Prostate gland (tissue), 2 donors: ENCODE measurements at places on chromosomes 11 and 22.
A peak's percentile ranks its signal among the peaks of the same experiment; 100 is the strongest.

- DNase-seq, result peak; percentile 88
Observed at GRCh38 chr11:353179-353873, 16.0 kb upstream of the B4GALNT4 start.

DNA sequence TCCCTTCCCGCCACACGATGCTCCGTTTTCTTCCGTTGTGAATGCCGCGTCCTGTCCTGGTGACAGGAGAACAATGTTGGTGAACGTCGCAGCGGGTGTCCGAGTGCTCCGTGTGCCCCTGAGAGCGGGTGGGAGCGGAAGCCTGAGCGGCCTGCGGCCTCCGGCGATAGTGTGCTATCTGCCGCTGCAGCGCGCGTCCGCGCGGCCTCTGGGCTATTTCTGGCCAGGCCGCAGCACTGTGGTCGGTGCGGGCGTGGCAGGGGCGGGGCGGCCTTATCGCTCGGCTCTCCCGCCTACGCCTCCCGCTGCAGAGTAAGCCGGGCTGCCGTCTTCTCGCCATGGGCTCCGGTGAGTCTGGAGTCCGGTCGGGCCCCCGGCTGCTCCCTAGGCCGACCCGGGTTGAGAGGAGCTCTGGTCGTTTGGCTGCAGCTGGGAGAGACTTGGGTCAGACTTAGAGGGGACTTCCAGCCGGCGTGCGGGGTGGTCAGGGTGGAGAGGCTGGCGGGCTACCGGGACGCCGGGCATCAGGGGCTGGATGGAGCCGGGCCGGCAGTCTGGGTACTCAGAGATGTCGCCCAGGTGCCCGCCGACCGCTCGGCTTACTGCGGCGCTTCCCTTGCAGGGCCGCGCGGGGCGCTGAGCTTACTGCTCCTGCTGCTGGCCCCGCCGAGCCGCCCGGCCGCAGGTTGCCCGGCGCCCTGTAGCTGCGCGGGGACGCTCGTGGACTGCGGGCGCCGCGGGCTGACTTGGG lies at the start of gene GP1BB:
Gene GP1BB, plus strand, starts transcription at position 308 of the 751 bp plus-strand sequence. Its CDS starts 31 bp downstream, at position 339.
- DNase-seq, result no peak

DNA sequence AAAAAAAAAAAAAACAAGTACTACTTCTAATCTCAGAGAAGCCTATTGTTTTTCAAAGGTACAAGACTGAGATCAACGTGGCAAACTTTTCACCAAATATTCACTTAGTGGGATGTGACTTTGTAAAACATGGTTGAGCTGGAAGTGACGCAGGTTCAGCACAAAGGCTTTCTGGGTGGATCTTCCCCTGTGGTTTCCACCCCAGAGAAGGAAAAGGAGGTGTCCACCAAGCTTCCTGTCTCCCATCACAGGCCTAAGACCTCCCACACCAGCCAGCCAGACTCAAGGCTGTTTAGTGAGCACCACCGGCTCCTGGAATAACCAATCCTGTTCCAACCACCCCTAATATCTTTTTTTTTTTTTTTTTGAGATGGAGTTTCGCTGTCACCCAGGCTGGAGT lies 5.7 kb downstream of the TMEM184B start:
- no peak for DNase-seq

DNA sequence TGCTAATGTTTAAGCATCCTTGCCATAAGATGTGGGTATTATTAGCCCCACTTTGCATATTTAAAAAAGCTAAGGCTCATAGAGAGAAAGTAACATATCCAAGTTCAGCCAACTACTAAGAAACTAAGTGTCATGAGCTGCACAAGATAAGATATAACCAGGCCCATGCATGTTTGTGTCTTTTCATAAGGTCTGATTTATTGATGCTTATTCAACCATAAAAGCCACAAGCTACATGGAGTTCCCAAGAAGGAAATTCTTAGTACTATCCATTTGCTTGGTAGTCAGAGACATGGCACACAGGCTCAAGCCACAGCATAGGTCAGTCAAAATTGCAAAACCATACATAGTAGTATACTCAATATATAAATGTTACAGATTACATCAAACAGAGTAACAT lies 488.5 kb downstream of the SOX6 start:
- DNase-seq, result no peak

GRCh38 chr11:65589444-65590239 lies 6.0 kb downstream of the KCNK7 start:
- DNase-seq, result no peak
